ENCODE measurements at places on chromosomes 11 and 22. TPM values are rescaled to one million over a fixed set of nuclear protein-coding genes. Genes with fewer than 3 reads are reported as not detected.

The MYEOV gene
- not detected for total RNA-seq

The ROBO4 gene
- 0.25 TPM for total RNA-seq

GRCh38 chr11:74492974-74493790 lies at the start of gene LIPT2:
Gene LIPT2, minus strand, starts transcription at chr11:74493724. Its CDS starts 21 bp downstream, at chr11:74493703.
- no peaks in the 10 kb centered on the region for H3K36me3 ChIP-seq
- no peaks in the 10 kb centered on the region for H3K27me3 ChIP-seq
- H3K4me1 ChIP-seq: peaks cover 5% of the 10 kb centered on the region
- peak within 1 kb of the TSS; percentile 69 for H3K4me3 ChIP-seq

- H3K4me1 ChIP-seq: no peaks in the 10 kb centered on the region
- H3K27ac ChIP-seq: no peak overlapping the region
- DNase-seq: no peak
- no peaks in the 10 kb centered on the region for H3K36me3 ChIP-seq
- H3K27me3 ChIP-seq: no peaks in the 10 kb centered on the region
Measured at GRCh38 chr11:100791103-100791502, 104.0 kb downstream of the ARHGAP42 start.

DNA sequence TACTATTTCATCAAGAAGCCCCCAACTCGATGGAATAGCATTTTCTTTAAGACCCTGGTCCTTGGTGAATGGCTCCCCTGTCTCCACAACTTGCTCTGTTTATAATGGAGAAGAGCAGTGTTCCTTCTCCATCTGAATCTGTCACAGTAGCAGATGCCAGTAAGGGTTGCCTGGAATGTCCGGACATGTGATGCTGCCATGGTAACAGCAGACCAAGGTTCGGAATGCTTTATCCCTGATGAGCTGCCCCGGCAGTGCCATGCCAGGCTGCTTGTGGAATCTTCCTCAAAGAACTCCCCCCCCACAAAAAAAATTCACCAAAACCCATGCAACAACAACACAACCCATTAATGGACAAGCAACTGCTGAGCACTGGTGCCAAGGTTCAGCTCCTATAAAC lies 72.5 kb downstream of the KCNC1 start:
- H3K4me3 ChIP-seq: no peak overlapping the region
- no peak overlapping the region for H3K27ac ChIP-seq
- no peaks in the 10 kb centered on the region for H3K4me1 ChIP-seq
- H3K36me3 ChIP-seq: no peaks in the 10 kb centered on the region

DNA sequence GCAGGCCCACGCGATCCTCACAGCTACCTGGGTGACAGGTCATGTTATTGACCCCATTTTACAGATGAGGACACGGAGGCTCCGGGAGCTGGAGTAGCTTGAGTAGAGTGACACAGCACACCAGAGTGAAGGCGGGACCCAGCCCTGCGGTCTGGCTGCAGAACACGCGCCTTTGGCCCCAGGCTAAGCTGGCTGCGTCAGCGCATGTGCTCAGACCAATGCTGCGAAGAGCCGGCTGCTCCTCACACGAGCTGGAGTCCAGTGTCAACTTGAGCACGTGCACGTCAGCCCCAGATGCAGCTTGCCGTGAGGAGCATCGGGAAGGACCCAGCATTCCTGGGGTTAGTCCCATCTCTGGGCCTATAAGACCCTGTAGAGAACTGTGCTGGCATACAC lies 49.9 kb downstream of the SCUBE1 start:
- H3K4me1 ChIP-seq: peaks cover 5% of the 10 kb centered on the region
- no peaks in the 10 kb centered on the region for H3K36me3 ChIP-seq
- no peak overlapping the region for H3K27ac ChIP-seq

All from astrocyte (in vitro differentiated cells and primary cell).